ENCODE measurements at places on chromosomes 16 and 17.

GRCh38 chr17:35117984-35118383 is 1.7 kb downstream of the RAD51D start:
- no peak for DNase-seq

DNA sequence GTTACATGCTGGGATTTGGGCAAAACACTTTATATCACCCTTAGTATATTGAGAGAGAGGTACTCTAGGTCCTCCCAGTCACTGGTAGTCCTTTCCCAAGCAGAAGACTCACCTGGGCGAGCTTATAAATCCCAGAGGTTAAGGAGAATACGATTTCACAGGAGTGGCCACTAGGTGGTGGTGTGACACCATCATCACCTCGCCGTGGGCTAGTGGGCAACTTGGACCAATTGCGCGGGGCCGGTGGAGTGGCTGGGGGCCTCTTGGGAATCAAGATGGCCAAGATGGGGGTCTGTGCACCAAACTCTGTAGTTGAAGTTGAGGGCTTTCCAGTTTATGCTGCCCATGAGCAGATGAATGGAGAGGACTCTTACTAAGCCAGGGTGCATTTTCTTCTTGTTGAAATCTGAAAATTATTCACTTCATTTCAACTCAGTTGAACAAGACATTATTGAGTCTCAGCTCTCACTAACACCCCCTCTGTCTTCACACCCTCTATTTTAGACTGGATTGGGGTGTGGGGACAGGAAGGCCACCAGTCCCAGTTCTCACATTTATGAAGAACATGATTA is 38.2 kb upstream of the PIRT start:
- DNase-seq = peak; percentile 40

GRCh38 chr16:67805718-67806427 is 487 bp downstream of the RANBP10 start:
- no peak for DNase-seq

DNA sequence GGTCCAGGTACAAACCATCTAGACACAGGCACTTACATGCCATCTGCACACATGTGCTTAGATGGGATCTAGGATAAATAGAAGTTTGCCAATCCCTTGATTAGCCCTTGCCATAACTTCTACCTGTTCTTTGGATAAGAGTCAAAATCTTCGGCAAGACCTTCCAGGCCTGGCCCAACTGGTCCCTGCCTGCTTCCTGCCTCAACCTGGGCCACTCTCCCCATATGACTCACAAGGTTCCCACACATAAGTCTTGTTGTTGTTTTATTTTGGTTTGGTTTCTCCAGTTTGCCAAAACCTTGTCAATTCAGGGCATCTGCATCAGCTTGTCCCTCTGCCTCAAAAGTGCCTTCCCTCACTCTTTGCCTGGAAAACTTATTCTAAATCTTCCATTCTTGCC is 95.3 kb upstream of the XYLT1 start:
- DNase-seq = no peak

GRCh38 chr17:67679721-67680120 is 38.0 kb upstream of the NOL11 start:
- DNase-seq = no peak

DNA sequence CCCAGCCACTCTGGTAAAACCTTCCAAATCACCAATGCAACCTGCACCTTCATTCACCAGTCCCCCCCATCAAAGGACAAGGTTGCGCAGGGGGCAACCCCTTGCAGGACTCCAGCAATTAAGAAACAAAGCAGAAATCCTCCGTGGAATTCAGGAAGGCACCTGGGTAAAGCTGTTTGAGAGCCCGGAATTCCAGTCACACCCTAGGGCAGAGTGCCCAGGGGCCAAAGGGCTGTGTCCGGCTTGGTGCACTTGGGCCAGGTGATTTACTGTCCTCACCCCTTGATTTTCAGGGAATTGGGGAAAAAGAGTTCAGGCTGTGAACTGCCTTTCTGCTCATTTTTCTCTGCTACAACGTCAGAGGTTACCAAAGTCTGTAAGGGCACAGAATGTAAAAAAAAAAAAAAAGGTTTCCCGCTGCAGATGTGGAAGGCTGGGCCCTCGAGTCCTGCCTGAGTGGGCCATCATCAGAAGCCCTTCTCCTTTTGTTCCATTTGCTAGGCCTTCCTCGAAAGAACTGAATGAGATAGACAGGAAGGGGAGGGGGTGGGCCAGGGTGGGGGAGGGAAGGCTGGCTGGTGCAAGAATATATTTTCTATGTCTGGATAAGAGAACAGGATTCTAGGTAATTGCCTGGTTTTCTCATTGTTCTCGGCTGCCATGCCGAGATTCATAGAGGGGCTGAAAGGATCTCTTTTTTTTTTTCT is 266.5 kb upstream of the PSMD7 start:
- DNase-seq = no peak

- no peak for DNase-seq
These were observed 78.2 kb downstream of the CRISPLD2 start for GRCh38 chr16:84897911-84898377.

- no peak for DNase-seq
These were observed 40.0 kb upstream of the ABCA10 start for GRCh38 chr17:69268543-69269014.

DNA sequence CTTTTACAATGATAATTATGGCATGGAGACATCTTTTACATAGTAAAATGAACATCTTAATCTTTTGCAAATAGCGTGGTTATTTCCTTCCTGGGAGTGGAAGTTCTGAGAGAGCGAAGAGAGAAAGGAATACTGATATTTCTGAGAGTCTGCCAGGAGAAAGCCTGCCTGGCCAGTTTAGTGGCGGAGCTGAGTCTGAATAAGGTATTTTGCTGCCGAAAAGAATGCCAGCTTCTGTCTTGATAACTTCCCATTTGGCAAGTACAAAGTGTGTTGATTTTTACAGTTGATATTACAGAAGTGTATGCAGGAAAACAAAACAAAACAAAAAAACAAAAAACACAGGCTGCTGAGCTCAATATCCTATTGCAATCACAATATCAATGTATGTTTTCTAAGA is 55.9 kb downstream of the KCNJ2 start:
- DNase-seq = no peak
